Epithelial cell of proximal tubule (primary cell): ENCODE measurements at places on chromosomes 2 and 18.

DNA sequence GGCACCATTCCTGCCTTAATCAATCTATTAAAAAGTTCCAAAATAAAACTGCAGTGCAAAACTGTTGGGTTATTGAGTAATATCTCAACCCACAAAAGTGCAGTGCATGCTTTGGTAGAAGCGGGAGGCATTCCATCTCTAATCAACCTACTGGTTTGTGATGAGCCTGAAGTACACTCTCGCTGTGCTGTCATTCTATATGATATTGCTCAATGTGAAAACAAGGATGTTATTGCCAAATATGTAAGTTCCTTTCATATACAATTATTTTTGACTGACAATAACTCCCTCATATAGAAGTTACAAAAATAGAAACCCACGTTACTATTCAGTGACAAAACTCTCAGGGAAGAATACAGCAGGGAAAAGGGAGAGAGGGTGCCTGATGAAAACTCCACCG lies 43.0 kb downstream of the OSGEPL1 start:
- no peak for DNase-seq

DNA sequence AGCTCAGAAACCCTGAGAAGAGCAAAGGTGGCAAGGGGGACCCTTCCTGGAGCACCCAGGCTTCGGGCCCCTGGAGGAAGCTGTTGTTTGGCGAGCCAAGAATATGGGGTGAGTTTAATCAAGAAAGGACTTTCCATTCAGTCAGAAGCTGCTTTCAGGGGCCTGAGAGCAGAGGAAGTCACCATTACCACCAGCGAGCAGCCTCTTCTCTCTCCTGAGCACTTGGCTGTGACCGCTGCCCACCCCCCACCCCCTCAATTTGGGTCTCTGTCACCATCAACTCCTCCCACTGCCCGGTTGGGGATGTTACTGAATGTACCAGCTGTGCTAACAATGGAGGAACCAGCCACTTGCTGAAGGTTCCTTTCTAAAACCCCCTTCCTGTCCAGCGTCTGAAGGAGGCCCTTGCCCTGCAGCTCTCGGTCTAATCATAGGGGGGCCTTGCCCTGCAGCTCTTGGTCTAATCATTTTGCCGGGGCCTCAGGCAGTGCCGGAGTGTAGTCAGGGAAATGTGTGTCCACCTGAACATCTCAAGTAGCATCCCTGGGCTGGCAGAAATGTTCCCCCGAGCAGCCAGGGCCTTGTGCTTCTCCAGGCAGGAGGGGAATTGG lies 943 bp downstream of the INPP5D start:
- DNase-seq, result no peak

- DNase-seq, result no peak
Observed at GRCh38 chr2:233074106-233074505, 14.0 kb downstream of the INPP5D start.

GRCh38 chr2:5389740-5390139 lies 302.4 kb upstream of the SOX11 start:
- no peak for DNase-seq

DNA sequence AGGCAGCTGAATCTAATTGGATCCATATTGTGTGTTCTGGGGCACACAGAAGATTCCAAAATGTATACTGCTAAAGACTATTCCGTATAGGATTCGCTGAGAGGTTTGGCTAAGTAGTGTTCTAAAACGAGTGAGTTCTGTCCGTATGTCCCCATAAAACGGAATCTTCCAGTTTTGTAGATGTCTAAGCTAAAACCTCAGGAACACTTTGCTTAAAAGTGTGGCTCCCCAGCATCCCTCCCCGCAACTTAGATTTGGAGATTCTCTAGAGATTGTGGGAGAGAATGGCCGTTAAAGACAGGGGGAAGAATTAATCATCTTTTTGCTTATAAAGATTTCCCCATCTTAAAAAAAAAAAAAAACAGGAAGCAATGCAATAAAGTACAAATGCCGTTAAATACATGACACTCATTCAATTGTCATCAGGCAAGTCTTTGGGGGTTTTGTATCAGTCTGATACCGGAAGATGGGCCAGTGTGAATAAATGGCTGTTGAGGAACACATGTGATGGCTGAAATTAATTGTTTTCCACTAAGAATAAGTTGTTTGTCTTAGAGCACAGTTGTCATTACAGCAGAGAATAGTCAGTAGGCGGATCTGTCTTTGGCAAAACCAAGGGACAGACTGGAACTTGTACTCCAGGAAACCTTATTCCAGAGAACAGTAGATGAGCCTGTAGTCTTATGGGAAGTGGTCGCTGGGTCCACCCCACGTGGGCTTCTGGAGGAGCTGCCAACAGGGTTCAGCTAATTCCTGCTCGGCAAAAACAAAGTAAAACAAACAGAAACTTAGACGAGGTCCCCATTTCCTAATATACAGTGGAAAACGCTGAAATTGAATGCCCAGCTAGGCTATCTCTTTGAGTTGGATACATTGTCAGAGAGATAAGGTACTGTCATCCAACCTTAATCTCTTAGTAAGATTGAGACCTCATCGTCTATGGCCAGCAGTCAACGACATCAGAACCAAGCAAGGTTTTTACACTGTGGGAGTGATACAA lies 1.7 kb downstream of the EMILIN2 start:
- DNase-seq, result no peak

DNA sequence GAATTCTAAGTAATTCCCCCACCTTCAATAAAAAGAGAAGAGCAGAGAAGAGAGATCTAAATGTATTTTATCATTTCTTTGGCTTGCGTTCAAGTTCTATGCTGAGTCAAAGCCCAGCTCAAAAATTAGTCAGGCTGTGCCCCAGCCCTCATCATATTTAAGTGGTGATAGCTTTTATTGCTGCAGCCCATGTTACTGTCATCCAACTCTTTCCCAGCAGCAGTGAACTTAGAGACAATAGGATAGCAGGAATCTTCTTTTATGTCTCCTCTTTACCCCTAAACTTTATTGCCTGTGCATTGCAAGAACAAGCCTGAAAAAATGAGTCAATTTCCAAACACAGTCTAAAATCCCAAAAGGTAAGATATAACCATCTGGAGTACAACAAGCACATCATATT lies 1599.3 kb upstream of the PIK3C3 start:
- no peak for DNase-seq

DNA sequence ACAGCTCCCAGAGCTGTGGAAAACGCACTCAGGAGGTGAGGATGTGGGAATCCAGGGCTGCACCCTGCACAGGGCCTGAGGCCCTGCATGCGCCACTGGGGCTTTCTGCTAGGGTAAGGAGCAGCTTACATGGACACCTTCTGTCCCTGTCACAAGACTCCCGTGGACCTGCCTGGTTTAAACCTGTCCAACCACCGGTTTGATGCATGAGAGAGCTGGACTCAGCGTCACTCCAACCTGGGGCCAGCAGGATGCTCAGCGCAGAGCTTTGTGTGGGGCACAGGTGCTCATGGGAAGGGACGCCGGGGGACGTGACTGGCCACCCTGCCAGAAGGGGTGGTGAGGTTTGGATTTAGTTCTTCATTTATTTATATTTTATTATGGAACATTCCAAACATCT lies 24.2 kb downstream of the SNORC start:
- no peak for DNase-seq

GRCh38 chr2:5316001-5316490 lies 376.1 kb upstream of the SOX11 start:
- no peak for DNase-seq

DNA sequence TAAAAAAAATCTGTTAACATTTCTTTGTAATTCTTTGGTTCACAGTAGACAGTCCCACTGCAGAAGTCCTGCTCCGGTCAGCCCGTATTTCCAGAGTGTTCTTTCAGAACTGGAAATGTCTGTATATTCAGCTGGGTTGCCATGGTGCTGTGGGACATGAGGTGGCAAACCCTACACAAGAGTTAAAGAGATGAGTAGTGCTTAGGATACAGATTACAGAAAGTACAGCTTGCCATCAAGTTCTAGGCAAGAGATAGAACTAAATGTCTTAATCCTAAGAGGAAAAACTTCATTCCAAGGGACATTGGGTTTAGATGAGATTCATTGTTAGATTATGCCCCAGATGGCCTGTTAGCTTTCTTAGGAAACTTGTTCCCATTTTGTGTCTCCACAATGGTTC lies 60.1 kb downstream of the FMNL2 start:
- DNase-seq, result no peak

DNA sequence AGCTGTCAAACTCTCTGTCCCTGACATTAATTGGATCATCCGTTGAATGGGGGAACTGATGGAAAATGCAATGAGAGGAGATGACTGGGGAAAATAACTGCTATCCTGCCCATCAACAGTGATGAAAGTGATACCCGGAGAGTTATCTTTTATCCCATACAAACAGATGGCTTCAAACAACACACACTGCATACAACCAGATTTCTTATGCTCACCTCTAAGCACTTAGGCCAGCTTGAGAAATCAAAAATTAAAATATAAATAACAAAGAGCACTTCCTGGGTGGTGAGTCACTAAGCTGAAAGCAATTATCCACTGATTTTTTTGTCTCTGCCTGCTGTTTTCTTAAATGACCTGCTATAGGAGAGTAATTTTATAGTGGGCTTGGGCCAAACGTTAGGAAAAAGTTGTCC lies 237.6 kb upstream of the RGPD4 start:
- no peak for DNase-seq

GRCh38 chr2:24559473-24560113 lies 68.5 kb downstream of the NCOA1 start:
- no peak for DNase-seq

GRCh38 chr18:58323866-58324762 lies 280.1 kb downstream of the NEDD4L start:
- no peak for DNase-seq

- no peak for DNase-seq
Observed at GRCh38 chr2:181672255-181673008, 7.9 kb downstream of the NEUROD1 start.

- no peak for DNase-seq
Observed at GRCh38 chr18:48713309-48713708, 174.5 kb downstream of the CTIF start.
